Stimulated activated CD8-positive, alpha-beta memory T cell treated with anti-CD3 and anti-CD28 coated beads, Interleukin-15, amount 100 ng/mL, for 24 hours (primary cell): ENCODE measurements at places on chromosomes 1 and 21.

DNA sequence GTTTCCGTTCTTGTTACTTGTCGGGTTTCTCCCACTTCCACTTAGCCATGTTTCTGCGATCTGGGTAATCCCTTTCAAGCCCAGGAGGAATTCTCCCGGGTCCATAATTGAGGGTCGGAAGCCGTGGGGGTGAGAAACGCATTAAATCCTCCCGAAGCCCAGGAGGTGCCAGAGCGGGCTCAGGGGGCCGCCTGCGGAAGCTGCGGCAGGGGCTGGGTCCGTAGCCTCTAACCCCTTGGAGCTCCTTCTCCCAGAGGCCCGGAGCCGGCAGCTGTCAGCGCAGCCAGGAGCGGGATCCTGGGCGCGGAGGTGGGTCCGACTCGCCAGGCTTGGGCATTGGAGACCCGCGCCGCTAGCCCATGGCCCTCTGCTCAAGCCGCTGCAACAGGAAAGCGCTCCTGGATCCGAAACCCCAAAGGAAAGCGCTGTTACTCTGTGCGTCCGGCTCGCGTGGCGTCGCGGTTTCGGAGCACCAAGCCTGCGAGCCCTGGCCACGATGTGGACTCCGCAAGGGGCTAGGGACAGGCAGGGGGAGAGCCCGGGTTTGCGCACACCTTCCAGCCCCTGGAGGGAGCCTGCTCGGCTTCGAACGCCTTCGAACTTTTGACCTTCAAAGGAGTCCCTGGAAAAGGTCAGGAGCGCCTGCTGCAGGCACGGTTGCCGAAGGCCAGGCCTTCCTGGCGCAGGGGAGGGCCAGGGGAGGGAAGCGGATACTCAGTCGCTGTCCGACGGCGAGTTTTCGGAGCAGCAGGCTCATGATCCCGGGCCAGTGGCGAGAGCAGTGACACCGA lies 1.7 kb upstream of the SIM2 start:
- DNase-seq, result no peak

- DNase-seq, result no peak
Measured at GRCh38 chr1:47388891-47389238, 27.2 kb upstream of the FOXE3 start.

- no peak for DNase-seq
Measured at GRCh38 chr1:44839576-44839975, 3.5 kb downstream of the PTCH2 start.

DNA sequence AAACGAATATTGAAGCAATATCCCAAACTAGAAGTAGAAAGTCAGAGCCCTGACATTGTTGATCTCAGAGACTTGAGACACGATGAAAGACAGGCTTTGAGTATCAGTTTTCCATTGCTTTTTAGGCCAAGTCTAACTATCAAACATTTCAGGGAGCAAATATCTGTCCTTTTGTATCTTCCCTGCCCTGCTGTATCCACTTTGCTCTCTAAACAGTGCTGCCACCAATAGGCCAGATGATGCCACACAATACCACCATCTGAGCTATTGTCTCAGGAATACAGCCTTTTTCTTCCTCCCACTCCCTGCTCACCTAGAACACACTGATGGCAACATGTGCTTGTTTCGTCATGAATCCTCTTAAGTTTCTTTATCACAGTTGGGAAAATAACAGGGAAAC lies 62.6 kb upstream of the SPAG17 start:
- DNase-seq, result no peak

DNA sequence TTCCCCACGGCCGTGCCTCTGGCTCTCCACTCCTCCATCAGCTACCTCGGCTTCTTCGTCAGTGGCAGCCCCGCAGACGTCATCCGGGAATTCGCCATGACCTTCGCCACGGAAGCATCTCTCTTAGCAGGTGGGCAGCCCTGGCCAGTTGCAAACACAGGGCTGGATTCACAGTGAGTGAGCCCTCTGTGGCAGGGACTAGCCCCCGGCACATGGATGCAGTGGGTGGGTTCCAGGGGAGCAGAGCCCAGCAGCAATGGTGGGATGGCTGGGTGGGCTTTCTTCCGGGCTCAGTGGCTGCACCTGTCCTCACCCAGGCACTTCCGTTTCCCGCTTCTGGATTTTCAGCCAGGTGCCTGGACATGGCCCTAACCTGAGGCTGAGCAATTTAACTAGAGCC lies 9.4 kb downstream of the UBASH3A start:
- no peak for DNase-seq

GRCh38 chr21:38420140-38420539 lies 78.1 kb downstream of the ERG start:
- no peak for DNase-seq

GRCh38 chr21:44583089-44583799 lies 2.8 kb upstream of the KRTAP10-5 start:
- DNase-seq, result no peak

DNA sequence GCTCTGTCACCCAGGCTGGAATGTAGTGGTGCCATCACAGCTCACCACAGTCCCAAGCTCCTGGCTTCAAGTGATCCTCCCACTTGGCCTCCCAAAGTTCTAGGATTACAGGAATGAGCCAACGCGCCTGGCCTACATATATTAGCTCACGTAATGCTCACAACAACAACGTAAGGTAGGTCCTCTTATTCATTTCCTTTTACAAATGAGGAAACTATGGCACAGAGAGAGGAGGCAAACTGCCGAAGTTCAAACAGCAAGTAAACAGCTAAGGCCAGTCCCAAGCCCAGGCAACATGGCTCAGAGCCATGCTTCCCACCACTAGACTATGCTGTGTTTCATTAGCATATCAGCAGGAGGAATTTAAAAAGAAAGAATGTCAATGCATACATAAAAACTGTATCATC lies 284.4 kb downstream of the VAV3 start:
- no peak for DNase-seq
